Choroid plexus epithelial cell (primary cell): ENCODE measurements at places on chromosomes 2 and 18.

GRCh38 chr2:133843551-133843950 lies 275.3 kb upstream of the NCKAP5 start:
- DNase-seq = no peak

DNA sequence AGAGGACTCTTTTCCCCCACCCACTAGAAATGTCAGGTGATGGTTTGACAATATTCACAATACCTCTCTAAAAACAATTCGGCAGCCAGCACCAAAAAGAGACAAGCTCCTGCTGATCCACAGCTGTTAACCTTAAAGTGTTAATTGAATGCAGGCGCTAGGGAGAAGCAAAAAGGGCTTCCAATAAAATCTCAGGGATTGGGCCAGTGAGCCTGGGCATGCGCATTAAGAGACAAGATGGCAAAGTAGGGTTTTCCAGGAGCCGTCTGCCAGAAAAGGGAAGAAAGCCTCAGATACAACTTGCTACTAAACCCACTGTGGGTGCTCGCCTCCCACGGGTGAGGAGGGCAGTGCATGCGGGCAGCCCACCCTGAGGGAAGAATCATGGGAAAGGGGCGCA lies 98.8 kb downstream of the HS6ST1 start:
- DNase-seq = peak; percentile 34

DNA sequence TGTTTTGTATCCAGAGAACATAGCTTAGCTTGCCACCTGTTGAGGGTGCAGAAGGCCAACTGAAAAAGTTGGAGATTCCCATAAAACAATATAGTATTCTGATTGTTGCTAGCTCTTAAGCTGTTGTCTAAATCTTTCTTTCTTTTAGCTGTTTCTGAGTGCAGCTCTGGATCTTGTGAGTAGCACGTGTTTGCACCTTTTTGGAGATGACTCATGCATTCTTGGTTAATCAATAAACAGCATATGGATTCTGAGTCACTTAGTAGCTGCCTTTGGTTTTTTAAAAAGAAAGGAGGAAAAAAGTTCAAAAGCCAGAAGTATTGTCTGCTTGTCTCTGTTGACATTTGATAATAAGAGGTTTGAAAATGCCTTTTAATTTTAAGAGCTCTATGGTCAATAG lies 483.0 kb upstream of the FSIP2 start:
- no peak for DNase-seq

DNA sequence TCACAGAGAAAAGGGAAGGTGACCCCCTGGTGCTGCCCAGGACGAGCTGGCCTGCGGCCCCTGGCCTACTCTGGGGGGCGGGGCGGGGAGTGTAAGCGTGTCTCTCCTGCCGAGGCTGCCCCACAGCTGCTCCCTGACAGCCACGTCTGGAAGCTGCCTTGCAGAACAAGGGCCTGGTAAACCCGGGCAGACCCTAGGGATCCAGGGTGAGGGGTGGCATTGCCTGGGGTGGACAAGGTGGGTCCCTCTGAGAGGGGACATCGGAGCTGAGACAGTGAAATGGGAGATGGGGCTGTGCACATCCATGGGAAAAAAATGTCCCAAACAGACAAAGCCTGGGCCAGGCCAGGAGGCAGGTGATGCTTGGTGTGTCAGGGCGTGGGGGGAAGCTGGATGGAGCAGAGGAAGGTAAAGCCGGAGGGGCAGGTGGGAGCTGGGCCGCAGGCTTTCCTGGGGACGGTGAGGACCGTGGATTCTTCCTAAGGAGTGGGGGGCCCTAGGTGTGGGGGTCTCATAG lies 66.0 kb upstream of the HDAC4 start:
- DNase-seq = no peak

DNA sequence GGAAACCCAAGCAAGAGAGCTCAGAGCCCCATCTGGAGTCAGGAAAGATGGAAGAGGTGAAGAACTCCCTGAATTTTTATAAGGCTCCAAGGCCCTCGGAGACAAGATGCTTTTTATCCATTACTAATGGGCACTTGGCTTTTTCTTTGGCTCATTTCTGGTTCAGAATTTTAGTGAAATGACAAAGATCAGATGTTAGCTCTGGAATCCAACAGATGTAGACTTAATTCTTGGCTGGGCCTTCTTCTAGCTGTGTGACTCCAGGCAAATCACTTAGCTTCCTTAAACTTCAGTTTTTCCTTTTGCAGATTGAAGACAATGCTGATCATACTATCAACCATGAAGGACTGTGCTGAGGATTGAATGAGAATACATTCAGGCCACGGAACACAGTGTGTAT lies 85.2 kb downstream of the HRH4 start:
- DNase-seq = no peak

DNA sequence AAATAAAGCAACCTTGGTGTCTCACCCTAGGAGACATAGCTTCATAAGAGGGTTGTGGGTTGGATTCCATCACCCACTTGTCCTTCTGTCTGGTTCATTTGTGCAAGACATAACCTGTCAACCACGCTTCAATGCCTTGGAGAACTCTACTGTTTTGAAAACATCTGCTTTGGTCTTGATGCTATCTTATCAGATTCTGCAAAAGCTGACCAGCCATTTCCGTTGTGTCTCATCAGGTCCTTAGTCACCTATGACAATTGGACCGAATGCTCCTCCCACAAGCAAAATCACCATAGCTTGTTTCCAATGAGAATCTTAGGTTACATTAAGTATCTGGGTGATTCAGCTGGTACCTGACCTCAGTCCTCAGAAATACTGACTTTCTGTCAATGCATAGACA lies 35.4 kb downstream of the STAT4 start:
- DNase-seq = peak; percentile 5

- DNase-seq = no peak
Measured at GRCh38 chr2:218856896-218857243, 2.7 kb upstream of the WNT6 start.

DNA sequence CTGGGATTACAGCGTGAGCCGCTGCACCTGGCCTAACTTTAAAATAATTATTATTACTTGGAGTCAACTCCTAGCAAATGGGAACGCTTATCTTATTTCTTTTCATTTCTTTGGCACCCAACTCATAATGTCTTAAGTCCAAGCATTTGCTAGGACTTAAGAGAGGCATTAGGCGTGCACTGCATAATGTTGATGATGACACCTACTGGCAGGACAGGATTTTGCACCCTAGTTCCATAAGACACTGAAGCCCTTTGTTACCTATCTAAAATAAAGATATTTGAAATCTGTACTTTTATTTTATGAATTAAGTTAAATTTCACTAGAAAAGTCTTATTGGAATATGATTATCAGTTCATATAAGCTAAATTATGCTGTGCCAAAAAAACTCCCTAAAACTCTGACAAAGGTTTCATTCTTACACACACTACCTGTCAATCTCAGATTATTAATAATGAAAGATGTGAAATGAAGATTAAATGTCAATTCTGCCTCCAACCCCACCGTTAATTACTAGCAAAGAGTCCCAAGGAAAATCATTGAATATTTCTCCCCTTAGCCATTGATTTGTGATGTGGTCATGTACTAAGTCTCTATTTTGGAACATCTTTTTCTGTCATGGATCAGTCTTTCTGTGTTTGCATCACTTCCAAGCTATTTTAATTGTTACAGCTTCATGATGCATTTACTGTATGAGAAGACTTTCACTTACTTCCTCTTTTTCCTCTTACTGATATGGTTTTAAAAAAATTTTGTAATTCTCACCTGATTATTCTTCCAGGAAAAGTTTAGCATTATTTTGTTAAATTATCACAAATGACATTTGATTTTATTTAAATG lies 12.7 kb upstream of the CDH2 start:
- DNase-seq = peak; percentile 95
